ENCODE measurements at places on chromosomes 4 and X. TPM values are rescaled to one million over a fixed set of nuclear protein-coding genes. Genes with fewer than 3 reads are reported as not detected.

- no peaks in the 10 kb centered on the region for H3K4me1 ChIP-seq
- H3K27me3 ChIP-seq: no peaks in the 10 kb centered on the region
- H3K36me3 ChIP-seq: no peaks in the 10 kb centered on the region
- no peak overlapping the region for H3K27ac ChIP-seq
- no peak for DNase-seq
- H3K4me3 ChIP-seq: no peak overlapping the region
Observed at GRCh38 chr4:45368832-45369231, 642.5 kb upstream of the GNPDA2 start.

DNA sequence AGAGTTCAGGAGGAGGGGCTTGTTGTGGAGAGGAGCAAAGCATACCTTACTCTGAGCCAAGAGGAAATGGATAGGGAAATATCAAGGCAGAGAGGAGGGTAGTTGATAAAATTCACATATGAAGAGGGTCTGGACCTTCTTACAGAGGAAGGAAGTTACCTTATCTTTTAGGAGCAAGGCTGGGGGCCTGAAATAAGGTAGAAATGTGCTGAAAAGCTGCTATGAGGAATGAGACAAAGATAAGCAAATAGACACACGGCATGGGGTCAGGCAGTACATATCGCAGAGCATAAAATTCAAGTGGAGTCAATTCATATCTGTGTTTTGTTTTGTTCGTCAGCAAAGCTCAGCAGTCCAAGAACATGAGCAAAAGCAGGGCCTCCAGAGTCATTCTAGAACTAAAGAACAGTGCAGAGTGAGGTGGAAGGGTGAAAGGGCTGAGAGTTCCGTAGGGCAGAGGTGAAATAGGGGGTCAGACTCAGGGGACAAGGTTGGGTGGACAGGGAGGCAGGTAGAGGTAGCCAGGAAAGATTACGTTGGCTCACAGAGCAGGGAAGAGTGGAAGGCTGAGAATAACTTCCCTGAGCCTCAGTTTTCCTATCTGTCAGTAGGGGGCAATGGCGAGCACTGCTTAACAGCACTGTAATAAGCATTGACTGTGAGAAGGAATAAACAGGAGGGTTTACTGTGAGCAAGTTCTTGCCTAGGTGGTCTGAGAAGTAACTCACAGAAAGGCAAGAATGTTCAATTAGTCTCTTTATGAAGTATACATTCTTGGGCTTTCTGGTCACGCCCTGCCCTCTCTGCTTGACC lies 9.2 kb downstream of the VSIG4 start:
- H3K27ac ChIP-seq: no peak overlapping the region
- H3K27me3 ChIP-seq: no peaks in the 10 kb centered on the region
- no peaks in the 10 kb centered on the region for H3K4me1 ChIP-seq

GRCh38 chr4:16110661-16111290 lies 27.0 kb upstream of the PROM1 start:
- no peaks in the 10 kb centered on the region for H3K36me3 ChIP-seq
- no peak overlapping the region for H3K27ac ChIP-seq
- H3K4me3 ChIP-seq: no peak overlapping the region
- H3K27me3 ChIP-seq: no peaks in the 10 kb centered on the region
- no peaks in the 10 kb centered on the region for H3K4me1 ChIP-seq

DNA sequence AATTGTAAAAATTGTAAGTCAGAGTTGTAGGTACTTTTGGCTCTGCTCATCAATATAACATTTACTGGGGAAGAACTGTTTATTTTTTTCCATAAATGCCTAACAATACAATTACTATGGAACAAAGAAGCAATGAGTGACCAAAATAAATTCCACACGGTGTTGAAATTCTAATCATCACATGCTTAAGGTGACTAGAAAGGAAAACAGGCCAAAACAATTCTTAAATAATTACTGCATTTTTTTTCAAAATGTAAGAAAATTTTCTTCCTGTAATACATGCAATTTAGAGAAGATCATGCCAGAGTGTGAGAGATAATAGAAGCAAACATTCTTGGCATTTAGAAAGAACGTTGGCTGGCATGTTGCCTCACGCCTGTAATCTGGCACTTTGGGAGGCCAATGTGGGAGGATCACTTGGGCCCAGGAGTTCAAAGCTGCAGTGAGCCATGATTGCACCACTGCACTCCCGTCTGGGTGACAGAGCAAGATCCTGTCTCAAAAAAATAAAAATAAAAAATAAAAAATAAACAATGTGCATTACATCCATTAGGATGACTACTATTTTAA lies 22.5 kb downstream of the C4orf46 start:
- no peaks in the 10 kb centered on the region for H3K4me1 ChIP-seq
- H3K4me3 ChIP-seq: no peak overlapping the region
- H3K27me3 ChIP-seq: no peaks in the 10 kb centered on the region

- no peak overlapping the region for H3K4me3 ChIP-seq
- H3K36me3 ChIP-seq: no peaks in the 10 kb centered on the region
- DNase-seq: peak; percentile 79
- peak overlapping the region; percentile 68 for H3K27ac ChIP-seq
Observed at GRCh38 chrX:24494647-24495075, 29.6 kb downstream of the PDK3 start.

GRCh38 chrX:130174045-130174704 lies 2.4 kb downstream of the RAB33A start:
- H3K4me3 ChIP-seq: no peak overlapping the region
- peaks cover 8% of the 10 kb centered on the region for H3K27me3 ChIP-seq
- no peaks in the 10 kb centered on the region for H3K4me1 ChIP-seq

- H3K4me1 ChIP-seq: peaks cover 5% of the 10 kb centered on the region
- H3K36me3 ChIP-seq: no peaks in the 10 kb centered on the region
- no peaks in the 10 kb centered on the region for H3K27me3 ChIP-seq
- H3K27ac ChIP-seq: peak overlapping the region; percentile 57
Observed at GRCh38 chr4:766559-767283, 59.2 kb downstream of the CPLX1 start.

- H3K27ac ChIP-seq: peak overlapping the region; percentile 86
- H3K36me3 ChIP-seq: no peaks in the 10 kb centered on the region
- H3K4me1 ChIP-seq: peaks cover 17% of the 10 kb centered on the region
- H3K4me3 ChIP-seq: no peak overlapping the region
- no peaks in the 10 kb centered on the region for H3K27me3 ChIP-seq
- DNase-seq: no peak
Observed at GRCh38 chr4:102779204-102779603, 18.4 kb upstream of the MANBA start.

DNA sequence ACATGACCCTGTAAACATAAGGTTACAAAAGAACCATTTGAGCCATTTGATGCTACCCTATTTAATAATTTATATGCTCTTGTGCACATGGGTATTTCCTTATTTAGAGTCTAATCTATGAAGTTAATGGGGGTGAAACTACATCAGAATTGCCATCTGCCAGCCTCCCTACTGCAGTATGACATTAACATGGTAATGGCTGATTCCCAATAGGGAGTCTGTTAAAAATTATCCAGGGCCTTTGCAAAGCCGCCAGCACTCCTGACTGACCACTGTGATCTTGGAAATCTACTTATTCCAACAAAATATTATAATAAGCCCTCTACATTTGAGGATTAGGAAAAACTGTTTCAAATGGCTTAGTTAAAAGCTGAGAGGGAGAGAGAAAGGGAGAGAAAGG lies 153.7 kb downstream of the CLCN4 start:
- no peaks in the 10 kb centered on the region for H3K36me3 ChIP-seq
- no peaks in the 10 kb centered on the region for H3K4me1 ChIP-seq
- H3K4me3 ChIP-seq: no peak overlapping the region
- no peak for DNase-seq
- H3K27me3 ChIP-seq: no peaks in the 10 kb centered on the region

The UBQLN2 gene
- total RNA-seq: 21.2 TPM

The FAM53A gene
- total RNA-seq: 5.2 TPM

The SLC2A9 gene
- 2.7 TPM for total RNA-seq

The TRIM2 gene
- 84.1 TPM for total RNA-seq
